ENCODE measurements at places on chromosomes 3 and 15.
A peak's percentile ranks its signal among the peaks of the same experiment; 100 is the strongest.

- DNase-seq: no peak
Observed at GRCh38 chr3:72288955-72289691, 504.2 kb upstream of the PROK2 start.

DNA sequence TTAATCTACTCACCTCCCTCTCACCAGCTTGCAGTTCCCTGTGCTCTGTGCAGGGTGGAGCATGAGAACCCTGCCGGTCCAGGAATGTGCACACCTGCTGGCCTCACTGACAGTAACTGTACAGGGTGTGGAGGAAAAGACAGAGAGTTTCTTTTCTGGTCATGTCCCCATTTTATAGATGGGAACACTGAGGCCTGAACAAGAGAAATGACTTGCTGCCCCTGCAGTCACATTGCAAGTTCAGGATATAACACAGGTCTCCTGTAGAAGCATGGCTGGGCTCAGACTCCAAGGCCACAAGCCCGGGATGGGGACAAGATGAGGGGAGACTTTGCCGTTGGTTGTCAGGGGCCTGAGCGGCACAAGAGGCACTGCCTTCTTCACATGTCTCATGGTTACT lies 23.3 kb downstream of the SLC28A1 start:
- no peak for DNase-seq

DNA sequence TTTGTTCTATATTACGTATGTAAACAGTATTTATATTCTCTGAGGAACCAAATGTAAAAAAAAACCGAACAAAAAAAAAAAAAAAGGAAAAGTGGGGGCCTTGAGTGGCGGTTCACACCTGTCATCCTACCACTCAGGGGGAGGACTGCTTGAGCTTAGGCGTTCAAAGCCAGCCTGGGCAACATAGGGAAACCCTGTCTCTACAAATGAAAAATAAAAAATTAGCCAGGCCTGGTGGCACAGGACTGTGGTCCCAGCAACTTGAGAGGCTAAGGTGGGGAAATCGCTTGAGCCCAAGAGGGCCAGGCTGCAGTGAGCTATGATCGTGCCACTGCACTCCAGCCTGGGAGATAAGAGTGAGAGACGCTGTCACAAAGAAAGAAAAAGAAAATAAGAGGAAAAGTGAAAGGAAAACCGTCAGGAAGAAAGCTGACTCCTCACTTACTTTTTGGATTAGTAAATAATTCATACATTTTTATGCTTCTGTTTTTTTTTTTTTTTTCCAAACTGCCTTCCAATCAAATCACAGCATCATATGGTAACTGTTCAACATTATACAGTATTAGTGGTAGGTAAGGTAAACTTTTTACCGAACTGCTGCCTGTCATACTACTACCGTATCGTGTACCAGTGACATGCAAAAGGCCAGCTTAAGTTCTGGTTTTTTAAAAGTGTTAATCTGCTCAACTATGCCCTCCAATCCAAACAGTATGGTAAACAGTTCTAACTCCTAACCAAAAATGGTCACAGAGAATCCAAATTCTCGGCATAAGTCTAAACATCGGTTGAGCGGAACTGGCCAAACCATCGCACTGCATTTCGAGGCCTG lies 1.2 kb downstream of the PHC3 start:
- no peak for DNase-seq

- DNase-seq: no peak
Observed at GRCh38 chr3:16704941-16705340, 99.7 kb upstream of the DAZL start.

DNA sequence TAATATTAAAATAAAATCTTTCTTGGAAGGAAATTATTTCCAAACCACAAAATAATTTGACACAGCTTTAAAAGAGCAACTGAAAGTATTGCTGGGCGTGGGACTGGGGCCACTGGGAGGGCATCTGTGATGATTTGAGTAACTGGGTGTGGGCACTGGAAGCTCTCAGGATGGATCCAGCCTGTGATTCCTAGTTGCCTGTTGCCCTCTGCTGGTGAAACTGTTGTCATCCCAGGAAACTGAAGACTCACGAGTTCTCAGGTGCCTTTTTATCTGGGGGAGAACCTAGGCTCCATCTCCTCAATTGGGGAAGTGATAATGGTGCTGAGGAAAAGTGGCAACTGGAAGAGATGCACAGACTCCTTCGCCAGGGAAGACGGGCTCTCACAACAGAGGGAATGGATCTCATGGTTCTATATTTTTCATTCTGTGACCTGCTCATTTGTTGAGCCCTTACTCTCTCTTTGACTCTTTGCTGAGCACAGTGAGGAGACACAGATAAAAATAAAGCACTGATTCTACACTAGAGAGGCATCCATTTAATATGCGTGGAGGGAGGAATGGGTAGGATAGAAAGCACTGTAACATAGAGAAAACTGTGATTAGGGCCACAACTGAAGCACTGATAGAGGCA lies 61.6 kb downstream of the TPRG1 start:
- DNase-seq: no peak

DNA sequence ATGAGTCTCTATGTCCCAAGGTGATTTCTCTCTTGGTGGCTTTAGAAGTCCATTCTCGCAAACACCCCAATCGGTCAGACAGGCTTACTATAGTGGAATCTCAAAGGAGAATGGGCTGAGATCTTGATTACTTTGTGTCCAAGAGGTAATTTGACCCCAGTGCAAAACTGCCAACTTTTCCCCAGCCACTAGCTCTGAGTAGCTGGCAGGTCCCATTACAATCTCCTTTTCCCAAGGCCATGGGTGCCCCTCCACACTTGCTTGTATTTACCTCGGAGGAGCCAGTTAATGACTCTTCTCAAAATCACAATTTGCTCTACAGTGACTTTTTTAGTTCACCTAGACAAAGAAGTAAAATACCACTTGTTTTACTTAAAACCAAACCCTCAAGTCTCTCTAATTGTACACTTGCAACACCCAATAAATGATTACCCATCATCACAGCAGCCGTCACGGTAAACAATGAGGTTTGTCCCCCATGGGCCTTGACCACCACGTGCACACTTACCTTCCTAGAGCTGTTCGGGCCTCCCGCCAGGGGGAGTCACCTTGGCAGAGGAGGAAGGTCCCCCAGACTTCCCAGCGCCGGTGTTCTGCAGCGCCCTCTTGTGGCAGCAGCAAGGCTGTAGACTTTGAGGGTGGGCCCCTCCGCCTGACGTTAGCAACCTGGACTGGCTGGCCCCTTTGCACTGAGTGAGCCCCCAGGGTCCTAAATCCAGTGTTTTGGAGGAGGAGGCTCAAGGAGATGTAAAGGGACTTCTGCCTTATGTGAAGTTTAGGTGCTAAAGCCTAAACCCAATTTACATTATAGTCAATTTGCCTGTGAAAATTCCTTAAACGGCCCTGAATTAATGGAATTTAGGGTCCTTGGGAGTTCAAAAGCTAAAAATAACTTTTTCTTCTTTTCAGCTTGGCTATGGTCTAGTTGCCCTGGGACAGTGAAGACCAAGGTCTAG lies 18.7 kb upstream of the HDAC11 start:
- peak; percentile 73 for DNase-seq

All from activated CD4-positive, alpha-beta T cell treated with anti-CD3 and anti-CD28 coated beads, Interleukin-2, amount 50 U/mL, for 1 hour (primary cell).